ENCODE measurements at places on chromosomes 3 and 15. TPM values are rescaled to one million over a fixed set of nuclear protein-coding genes. Genes with fewer than 3 reads are reported as not detected.

GRCh38 chr3:124903896-124904834 lies 17.0 kb upstream of the ITGB5 start:
- no peak for DNase-seq

DNA sequence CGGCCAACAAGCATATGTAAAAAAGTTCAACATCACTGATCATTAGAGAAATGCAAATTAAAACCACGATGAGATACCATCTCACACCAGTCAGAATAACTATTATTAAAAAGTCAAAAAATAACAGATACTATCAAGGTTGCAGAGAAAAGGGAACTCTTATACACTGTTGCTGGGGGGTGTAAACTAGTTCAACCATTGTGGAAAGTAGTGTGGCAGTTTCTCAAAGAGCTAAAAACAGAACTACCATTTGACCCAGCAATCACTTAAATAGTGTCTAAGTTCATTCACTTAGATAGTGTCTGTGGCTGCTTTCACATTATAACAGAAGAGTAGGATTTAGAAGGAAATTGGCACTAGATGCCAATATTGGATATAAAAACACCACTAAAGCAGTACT lies 49.7 kb downstream of the CGGBP1 start:
- no peak for DNase-seq

DNA sequence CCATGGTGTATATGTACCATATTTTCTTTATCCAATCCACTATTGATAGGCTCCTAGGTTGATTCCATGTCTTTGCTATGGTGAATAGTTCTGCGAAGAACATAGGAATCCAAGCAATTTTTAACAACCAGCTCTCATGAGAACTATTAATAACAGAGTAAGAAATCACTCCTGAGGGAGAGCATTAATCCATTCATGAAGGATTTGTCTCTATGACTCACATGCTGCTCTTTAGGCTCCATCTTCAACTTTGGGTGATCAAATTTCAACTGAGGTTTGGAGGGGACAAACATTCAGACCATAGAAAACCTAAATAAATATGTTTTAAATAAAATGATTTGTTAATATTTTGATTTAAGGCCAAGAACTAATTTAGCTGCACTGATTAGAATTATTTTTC lies 147.4 kb downstream of the NSUN3 start:
- no peak for DNase-seq

The OR5K2 gene
- total RNA-seq = not detected

Data from neural crest cell (in vitro differentiated cells).